KG1 (cell line): ENCODE measurements at places on chromosomes 6 and 20.

GRCh38 chr6:33343953-33344611 is 26.5 kb upstream of the ZBTB22 start:
- DNase-seq: no peak

DNA sequence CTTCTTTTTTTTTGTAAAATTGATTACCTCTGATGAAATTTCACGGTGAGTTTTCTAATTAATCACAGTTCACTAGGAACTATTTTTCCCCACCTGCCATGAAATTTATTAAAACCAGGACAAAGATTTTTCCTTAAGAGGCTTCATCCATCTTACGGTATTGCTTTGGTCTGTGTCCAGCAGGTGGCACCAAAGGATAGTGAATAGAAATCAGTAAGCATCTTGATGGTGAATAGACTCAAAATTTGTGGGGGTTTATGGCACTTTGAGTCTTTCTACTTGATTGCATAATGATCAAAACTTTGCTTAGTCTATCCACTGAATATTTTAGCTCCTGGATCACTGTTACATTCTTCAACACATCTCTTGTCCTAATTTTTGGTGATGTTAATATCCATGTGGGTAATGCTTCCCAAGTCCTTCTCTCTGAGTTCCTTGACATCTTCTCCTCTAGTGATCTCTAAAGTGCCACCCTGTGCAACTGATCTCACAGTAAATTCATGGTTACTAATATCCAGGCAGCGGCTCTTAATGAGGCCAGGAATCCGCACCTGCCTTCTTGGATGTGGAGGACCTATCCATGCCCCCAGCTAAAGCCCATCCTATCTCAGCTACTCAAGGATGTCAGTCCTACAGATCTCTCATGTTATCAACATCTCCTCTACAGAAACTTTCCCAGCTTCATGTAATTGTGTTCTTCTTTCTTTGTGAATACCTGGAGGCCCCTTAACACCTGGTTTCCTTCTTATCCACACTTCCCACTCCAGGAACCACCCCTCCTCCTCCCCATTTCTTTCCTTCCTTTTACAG is 54.5 kb downstream of the STMND1 start:
- peak; percentile 27 for DNase-seq

DNA sequence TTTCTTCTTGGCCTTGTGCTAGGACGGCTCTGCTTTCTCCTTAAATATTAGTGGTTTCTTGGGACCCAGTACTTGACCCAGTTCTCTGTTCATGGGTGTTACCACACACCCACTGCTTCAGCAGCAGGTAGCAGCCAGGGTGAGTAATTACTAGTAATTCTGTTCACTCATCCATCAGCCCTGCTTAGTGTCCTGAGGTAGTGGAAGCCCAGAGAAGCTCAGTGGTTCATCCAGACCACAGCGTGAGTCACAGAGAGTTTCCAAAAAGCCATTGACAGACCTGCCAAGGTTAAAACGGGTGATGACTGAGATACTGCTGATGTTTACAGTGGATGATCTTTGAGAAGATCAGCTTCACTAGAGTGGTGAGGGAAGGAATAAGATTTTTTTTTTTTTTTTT is 51.7 kb upstream of the HINT3 start:
- no peak for DNase-seq

- no peak for DNase-seq
These were observed 1.4 kb upstream of the POU3F2 start for GRCh38 chr6:98833057-98833306.

DNA sequence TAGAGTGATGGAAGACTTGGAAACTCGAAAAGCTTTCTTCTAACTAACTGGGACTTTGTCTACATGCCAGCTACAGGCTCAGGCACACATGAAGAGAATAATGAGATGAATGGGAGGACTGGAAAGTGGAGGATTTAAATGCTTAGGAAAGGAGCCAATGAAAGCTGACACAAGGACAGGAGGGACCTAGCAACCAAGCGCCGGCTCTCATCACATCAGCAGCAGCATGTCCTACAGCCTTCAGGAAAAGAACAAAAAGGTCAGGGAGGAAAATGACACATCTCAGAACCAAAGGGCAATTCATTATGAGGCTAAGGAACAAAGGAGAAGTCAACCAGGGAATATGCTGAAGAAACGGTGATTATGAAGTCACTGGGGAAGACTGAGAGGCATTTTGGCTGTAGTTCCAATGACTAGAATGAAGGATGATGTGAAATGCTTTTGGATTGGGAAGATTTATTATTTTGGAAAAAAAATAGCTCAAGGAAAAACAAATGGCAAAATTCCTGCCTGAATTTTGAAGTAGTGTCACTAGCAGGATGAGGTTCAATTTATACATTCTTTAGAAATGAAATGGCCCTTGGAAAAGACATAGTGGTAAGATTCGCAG is 5.7 kb downstream of the BACH2 start:
- no peak for DNase-seq

DNA sequence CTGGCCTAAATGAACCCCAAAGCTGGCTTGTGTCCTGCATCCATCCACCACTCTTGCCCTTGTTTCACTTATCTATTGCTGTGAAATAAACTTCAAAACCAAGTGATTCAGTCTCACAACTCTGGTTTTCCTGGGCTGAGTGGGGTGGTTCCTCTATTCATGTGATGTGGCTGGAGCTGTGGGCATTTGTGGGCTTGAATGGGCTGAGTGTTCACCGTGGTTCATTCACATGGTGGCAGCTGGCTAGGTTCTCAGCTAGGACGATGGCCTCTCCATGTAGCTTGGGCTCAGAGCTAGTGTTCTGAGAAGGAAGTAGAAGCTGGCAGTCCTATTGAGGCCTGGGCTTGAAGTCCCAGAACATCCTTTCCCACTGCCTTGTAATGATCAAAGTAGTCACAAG is 30.4 kb downstream of the FKBP1A start:
- no peak for DNase-seq

DNA sequence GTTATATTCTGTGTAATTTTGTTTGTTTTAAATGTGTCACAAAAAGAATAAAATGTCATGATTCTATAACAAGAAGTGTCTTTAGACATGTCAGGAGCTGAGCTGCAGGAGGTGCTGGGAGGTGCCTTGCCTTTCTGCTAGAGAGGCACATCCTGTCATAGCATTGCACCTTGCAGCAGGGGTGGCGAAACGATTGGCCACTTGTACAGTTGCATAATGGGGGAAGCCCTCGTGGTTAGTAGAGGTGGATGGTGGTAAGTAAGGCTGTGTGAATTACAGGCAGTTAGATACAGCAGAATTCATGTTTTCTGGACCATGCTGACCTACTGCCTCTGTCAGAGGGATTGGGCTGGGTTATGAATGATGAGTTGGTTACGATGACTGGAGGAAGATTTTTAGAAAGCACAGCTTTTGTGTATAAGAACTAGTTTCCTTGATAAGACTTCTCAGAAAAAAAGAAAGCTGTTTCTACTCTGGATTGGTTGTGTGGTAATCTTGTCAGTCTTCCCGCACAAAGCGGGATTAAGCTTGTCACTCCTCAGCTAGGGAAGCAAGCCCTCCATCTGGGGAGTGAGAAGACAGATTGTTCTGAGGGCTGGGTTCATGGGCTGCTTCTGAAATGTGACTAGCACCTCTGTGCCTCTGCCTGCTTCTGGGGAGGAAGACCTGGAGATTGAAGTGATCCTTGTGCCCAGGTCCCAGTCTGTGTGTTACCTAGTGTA is 74.9 kb downstream of the FOXO3 start:
- no peak for DNase-seq
